Activated naive CD8-positive, alpha-beta T cell treated with anti-CD3 and anti-CD28 coated beads for 36 hours (primary cell): ENCODE measurements at places on chromosomes 6 and 20.

GRCh38 chr6:20237677-20238460 lies 25.6 kb upstream of the MBOAT1 start:
- no peaks in the 10 kb centered on the region for H3K36me3 ChIP-seq
- H3K27ac ChIP-seq = no peak overlapping the region

- H3K36me3 ChIP-seq = peaks cover 47% of the 10 kb centered on the region
- no peak for DNase-seq
- no peak overlapping the region for H3K4me3 ChIP-seq
- peaks cover 9% of the 10 kb centered on the region for H3K4me1 ChIP-seq
- H3K27me3 ChIP-seq = no peaks in the 10 kb centered on the region
Observed at GRCh38 chr20:41200446-41201202, 63.3 kb downstream of the PLCG1 start.

DNA sequence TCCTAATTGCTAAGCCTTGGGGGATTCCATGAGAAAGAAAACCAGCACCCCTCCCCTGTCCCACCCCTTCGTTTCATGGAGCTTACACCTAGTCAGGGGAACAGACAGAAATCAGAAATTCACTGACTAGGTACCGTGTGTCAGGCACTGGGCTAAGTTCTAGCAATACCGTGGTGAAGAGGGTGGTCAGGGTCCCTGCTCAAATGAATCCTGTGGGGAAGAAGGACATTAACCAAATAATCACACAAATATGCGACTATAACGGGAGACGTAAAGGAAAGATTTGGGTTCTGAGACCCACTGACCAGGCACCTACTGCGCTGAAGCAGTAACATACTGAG lies 65.1 kb upstream of the TOP1 start:
- no peak for DNase-seq
- peaks cover 10% of the 10 kb centered on the region for H3K4me1 ChIP-seq
- no peaks in the 10 kb centered on the region for H3K27me3 ChIP-seq

DNA sequence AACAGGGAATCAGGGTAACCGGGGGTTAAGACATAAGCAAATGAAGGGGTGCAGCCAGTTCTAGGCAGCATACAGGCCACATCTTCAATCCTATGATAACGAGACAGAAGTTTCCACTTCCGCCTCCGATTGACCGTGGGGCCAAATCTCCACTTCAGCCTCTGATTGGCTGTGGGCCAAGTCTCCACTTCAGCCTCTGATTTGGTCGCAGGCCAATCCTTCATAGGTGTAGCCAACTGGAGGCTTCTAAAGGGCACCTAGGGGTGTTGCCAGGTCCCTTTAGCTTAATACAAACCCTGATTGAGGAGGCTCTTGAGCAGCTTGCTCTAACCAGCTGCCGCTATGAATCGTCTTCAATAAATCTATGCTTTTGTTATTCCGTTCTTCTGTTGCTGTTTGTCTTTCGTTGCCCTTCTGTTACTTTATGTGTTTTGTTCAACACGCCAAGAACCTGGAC lies 2.1 kb upstream of the ERGIC3 start:
- H3K4me3 ChIP-seq = no peak overlapping the region
- peaks cover 18% of the 10 kb centered on the region for H3K4me1 ChIP-seq
- DNase-seq = peak; percentile 28
- no peaks in the 10 kb centered on the region for H3K27me3 ChIP-seq

DNA sequence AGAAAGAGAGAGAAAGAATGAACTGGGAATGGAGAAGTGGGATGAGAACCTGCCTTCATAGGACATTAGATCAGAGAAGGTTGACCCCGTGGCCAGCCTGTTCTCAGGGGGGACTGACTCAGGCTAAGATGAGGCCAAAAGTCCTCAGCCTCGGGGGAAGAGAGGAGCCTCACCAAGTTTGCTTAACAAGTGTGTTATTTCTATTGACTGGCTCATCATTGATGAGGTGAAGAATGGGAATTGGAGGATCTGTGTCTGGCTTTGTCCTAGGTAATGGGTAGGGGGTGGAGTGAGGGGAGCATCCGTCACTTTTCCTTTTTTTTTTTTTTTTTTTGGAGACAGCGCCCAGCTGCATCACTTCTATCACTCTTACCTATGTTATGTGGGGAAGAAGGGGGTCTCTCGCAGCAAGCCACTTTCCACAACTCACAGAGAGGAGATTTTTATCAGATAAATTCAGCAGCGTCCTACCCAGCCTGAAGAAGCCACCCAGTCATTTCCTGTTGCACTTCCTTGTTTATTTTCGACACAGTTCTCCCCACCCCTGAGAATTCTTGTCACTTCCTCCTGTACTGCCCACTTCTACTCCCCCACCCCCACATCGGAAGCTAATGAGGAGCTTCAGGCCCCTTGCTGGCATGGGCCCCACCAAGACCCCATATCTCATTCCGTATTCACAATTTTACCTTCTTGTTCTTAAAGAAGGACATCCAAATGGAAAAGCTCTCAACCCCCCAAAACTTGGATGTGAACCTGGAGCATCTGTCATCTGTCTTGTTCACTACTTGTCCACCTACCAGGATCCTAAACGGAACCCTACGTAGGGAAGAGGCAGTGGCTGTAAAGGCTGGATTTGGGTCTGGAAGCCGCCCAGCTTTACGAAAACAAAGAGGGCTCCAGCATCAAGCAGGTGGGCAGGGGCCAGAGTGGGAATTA lies 2.8 kb upstream of the RNASET2 start:
- peaks cover 8% of the 10 kb centered on the region for H3K36me3 ChIP-seq
- H3K4me3 ChIP-seq = peak overlapping the region; percentile 83
- no peaks in the 10 kb centered on the region for H3K27me3 ChIP-seq
- H3K4me1 ChIP-seq = peaks cover 42% of the 10 kb centered on the region
- H3K27ac ChIP-seq = peak overlapping the region; percentile 88

DNA sequence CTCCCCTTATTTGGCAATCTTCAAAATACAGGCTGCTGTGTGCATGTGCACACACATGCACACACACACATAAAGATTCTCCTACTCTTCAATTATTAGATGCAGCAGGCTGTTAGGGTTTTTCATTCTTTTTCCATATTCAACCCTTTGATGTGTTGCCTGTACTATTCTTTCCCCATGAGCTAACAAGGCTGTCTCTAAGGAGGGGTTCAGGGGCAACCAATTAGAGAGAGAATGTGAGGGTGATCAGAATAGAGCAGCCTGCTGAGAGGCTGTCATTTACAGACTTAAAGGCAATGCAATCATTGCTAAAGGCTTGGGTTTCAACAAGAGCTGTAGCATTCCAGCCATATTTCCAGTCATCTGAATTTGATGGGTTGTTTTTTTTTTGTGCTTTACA lies 467.4 kb upstream of the ID4 start:
- H3K27ac ChIP-seq = no peak overlapping the region
- no peaks in the 10 kb centered on the region for H3K36me3 ChIP-seq
- no peaks in the 10 kb centered on the region for H3K4me1 ChIP-seq
- no peak for DNase-seq
